H54 (cell line): ENCODE measurements at places on chromosomes 13 and 19.

DNA sequence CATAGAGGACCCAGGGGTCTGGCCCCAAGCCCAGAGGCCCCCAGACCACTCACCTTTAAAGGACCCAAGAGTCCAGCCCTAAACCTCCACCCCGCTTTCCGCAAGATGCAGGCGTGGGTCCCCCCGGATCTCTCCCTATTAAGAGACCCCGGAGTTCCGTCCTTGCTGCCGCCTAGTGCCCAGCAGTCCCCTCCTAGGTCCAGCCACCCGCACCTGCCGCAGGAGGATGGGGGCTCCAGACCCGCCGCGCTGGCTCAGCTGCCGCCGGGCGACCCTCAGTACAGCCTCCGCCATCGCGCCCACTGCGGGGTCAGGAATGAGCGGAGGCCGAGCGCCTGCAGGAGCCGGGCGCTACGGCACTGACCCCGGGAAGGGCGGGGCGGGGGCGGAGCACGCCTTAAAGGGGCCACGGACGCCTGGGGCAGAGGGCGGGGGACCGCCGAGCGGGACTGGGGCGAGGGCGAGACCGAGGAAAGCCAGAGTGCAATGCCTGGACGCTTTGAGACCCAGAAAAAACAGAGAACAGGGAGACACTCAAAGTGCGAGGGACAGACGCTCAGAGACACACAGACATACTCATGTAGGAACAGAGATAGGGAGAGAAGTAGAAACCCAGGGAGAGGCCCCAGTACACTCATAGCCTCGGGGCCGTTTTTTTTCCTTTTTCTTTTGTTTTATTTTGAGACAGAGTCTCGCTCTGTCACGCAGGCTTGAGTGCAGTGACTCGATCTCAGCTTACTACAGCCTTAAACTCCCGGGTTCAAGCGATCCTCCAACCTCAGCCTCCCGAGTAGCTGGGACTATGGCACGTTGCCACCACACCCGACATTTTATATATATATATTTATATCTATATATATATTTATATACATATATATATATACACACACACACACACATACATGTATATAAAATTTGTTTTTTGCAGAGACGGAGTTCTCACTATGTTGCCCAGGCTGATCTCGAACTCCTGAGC is at the start of gene ETHE1:
TSS of gene ETHE1 (minus strand) at position 318 of the 976 bp plus-strand sequence. CDS start at position 294, 24 bp downstream.
- DNase-seq = peak; percentile 88

DNA sequence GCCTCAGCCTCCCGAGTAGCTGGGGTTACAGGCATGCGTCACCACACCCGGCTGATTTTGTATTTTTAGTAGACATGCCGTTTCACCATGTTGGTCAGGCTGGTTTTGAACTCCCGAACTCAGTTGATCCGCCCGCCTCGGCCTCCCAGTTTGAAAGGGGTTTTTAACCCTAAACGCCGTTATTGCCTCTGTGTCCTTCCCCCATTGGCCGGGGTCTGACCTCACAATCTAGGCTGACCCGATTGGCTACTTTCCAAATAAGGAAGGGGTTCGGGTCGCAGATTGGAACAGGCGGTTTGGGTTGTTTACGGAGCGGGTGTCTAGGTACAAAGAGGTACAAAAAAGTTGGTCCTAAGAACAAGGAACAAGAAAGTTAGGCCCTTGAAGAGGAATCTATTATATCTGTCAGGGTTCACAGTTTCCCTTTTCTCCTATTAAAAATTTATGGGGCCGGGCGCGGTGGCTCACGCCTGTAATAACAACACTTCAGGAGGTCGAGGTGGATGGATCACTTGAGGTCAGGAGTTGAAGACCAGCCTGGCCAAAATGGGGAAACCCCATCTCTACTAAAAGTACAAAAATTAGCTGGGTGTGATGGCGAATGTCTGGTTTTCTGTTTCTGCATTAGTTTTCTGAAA is 1.0 kb downstream of the ZNF253 start:
- no peak for DNase-seq

- peak; percentile 99 for DNase-seq
These were observed 609 bp downstream of the TBC1D17 start for GRCh38 chr19:49877879-49878743.

DNA sequence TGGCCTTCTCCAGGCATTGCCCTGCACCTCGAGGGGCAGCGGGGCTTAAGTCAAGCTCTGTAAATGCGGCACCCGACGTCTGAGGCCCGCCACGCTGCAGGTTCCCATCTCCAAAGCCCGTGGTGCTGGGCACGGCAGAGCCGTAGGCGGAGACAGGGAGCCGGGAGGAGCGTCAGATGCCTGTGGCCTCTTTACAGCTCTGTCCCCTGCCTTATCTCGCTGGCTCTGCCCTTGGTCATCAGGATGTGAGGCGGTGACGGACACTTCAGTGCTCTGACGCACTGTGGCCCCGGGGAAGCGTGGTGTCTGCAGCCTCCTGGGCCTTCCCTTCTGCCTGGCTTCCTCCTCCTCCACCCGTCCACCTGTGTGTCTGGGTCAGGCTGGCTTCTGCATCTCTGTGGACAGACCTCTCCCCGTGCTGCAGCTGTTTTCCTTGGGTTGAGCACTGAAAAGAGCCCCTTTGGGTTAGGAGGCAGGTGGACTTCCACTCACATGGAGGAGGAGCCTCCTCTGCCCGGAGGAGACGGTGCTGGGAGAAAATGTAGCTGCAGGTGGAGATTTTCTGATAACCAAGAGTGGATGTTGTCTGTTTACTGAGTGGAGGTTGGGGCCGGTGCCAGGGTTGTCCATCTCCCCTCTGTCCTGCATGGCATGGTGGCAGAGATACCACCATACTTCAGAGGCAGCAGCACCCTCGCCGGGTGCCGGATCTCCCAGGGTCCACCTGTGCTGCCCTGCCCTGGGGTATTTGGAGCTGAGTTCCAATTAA is 14.6 kb downstream of the MCF2L start:
- DNase-seq = no peak

GRCh38 chr13:96996107-96996506 is 1.8 kb upstream of the OXGR1 start:
- no peak for DNase-seq

- no peak for DNase-seq
These were observed 53.1 kb downstream of the ARHGAP35 start for GRCh38 chr19:46913852-46914430.

DNA sequence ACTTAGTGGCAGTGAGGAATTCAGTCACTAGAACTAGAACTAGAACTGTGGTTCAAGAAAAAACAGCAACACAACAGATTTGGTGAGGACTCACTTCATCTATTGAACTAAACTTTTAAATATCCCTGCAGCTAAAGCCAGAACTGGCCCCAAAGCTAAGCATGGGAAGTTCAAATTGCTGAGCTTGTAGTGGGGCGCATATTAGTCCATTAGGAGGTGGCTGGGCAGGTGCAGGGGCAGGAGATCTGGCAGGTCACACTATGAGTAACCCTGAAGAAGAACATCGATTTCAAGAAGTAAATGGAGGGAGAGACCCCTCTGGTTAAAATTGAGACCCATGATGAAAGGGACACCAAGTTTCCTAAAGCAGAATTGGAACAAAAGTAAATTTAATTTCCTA is 73.8 kb upstream of the UBAC2 start:
- DNase-seq = no peak

- no peak for DNase-seq
These were observed 78.8 kb downstream of the CHST8 start for GRCh38 chr19:33700408-33701013.

DNA sequence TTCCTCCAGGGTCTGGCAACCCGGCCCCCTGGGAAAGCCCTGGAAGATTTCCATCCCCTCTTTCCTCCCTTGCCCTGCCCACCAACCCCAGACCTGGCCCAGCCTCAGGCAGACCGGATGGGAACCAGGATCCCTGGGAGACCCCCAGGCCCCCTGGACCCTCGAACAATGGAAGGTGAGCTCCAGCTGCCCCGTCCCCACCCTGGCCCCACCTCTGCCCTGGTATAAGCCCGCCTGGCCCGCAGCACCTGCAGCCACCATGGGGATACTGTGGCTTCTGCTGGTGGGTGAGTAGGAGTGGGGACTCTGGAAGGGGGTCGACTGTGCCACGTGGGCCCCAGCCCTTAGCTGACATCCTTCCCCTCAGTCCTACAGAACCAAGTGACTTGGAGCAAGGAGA is 32.4 kb downstream of the HPN start:
- DNase-seq = no peak

DNA sequence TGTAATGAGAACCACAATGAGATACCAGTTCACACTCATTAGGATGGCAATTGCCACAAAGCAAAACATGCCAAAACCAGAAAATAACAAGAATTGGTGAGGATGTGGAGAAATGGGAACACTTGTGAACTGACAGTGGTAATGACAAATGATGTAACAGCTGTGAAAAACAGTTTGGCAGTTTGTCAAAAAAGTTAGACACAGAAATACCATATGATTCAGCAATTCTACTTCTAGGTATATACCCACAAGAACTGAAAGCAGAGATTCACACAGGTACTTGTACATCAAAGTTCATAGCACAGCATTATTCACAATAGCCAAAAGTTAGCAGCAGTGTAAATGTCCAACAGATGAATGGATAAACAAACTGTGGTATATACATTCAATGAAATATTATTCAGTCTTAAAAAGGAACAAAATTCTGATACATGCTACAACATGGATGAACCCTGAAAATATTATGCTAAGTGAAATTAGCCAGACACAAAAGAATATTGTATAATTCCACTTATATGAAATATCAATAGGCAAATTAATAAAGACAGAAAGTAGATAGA is 96.5 kb downstream of the UGGT2 start:
- DNase-seq = no peak

DNA sequence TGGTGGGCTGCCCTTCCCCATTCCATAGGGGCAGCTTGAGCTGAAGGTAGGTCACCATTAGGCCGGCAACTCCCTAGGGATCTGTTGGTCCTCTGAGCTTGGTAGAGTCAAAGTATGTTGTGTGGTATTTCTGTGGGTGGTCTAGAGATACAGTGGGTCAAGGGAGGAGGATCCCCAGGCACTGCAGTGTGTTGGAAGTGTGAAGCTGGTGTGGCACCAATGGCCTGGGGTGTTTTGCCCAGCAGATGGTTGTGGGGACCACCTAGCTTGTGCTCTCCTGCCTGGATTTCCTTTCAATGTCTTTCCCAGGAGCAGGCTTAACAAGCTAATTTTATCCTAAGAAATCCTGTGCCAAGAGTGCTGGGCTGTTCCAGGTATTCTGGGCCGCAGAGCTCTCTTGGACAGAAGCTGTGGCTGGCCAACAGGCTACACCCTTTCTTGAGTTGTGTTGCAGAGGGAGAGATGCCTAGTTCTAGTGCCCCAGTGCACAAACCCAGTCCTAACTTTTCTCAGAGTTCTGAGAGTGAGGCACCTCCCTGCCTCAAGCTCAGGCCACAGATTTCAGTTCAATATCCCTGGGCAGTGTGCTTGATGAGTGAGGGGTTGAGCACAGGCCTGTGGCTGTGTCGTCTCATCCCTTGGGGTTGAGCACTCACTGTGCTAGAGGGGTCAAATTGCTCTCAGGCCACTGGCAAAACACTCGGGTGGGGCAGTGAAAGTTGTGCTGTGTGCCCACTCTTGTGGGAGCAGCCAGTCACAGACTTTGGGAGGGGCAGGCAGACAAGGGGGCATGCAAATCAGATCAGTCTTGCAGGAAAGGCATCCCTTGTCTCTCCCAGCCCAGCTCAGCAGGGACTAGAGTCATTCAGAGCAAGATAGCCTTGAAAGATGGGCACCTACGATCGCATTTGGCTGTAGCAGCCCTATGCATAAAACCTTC is 1806.1 kb upstream of the MIR17HG start:
- DNase-seq = no peak

DNA sequence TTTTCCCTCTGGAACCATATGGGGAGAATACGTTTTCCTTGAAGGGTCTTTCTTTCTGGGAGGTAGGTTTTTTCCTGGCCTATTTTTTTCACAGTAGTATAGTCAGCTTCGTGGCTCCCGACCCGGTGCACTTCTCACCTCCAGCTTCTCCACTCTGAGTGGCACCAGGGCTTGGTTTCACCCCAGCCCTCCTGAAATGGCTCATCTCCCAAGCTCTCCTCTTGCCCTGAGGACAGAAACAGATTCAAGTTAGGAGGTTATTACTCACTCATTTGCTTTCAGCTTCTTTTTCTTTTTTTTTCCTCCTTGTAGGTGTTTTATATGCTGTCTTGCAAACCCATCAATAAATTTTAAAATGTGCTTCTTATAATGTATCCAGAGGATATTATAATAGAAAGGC is 199.3 kb downstream of the RFC3 start:
- DNase-seq = no peak

DNA sequence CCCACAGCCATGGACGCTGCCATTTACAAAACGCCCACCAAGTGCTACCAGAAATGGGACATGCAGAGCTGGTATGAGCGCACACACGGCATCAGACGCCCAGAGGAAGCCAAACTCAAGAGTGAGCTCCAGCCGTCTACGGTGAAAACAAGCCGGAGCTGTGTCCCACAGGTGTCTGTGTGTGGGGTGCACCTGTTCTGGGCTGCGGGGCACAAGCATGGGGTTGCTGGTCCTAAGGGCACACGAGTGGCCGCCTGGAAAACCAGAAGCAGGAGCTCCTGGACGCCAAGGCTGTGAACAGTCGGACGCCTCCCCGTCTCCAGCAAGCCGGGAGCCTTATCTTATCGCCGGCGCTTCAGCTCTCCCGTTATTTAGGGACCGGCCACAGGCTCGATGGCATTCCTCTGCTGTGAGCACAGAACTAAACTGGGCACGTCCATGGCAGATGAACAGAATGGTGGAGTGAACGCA is 1.3 kb downstream of the ADPRHL1 start:
- DNase-seq = no peak

DNA sequence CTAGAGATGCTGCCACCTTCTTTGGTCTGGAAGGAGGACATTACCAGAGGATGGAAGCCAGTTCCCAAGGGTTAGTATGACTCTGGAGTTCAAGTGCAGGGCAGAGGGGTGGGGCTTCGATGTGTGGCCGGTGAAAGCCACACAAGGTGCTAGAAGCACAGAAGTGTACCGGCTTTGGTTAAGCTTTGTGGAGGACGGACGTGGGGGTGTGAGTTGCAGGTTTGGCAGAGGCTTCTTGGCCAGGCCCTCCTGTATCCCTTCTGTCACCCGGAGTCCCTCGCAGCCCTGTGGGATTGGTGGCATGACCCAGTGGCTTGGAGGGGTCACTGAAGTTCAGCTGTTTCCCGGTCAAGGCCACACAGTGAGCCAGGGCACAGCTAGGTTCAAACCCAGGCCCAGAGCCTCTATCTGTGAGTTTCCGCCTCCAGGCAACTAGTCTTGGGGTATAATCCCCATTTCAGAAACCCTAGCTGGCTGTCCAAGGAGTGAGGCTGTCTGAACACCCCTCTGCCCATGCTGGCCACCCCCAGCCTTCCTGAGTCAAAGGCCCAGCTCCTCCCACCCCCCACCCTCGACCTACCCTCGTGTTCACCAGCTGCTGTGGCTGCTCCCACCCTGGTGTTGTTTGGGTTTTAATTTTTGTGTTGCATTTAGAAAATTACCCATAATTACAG is 4.6 kb upstream of the SSBP4 start:
- no peak for DNase-seq

GRCh38 chr13:71714802-71715375 is 152.1 kb downstream of the DACH1 start:
- no peak for DNase-seq
